Cerebellar nuclear complex (tissue), 1 donor: ENCODE measurements at places on chromosomes 11 and 22.

DNA sequence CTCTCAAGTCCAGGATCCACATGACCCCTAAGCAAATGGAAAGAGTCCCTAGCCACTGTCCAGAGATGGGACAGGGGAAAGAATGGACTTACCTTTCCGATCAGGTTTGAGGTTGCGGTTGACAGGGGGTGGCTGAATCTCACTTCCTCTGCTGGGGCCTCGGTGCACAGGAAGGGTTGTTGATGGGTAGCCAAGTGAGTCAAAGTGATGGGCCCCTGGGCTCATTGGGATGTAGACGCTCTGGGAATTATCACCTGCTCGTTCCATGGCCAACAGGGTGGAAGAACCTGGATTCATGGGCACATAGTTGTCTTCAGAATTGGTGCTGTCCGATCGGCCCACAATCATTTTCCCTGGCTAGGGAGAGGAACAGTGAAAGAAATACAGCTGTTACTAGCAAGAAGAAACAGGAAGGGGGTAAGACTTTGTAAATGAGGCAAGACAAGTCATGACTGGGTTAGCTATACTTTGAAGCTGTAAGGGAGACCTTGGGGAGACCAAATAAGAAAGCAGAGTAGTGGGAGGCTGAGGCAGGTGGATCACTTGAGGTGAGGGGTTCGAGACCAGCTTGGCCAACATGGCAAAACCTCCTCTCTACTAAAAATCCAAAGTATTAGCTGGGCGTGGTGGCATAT, 34.7 kb downstream of the USP35 start:
- DNase-seq = no peak

- no peak for DNase-seq
Observed at GRCh38 chr11:102802341-102802740, 4.4 kb upstream of the MMP1 start.

DNA sequence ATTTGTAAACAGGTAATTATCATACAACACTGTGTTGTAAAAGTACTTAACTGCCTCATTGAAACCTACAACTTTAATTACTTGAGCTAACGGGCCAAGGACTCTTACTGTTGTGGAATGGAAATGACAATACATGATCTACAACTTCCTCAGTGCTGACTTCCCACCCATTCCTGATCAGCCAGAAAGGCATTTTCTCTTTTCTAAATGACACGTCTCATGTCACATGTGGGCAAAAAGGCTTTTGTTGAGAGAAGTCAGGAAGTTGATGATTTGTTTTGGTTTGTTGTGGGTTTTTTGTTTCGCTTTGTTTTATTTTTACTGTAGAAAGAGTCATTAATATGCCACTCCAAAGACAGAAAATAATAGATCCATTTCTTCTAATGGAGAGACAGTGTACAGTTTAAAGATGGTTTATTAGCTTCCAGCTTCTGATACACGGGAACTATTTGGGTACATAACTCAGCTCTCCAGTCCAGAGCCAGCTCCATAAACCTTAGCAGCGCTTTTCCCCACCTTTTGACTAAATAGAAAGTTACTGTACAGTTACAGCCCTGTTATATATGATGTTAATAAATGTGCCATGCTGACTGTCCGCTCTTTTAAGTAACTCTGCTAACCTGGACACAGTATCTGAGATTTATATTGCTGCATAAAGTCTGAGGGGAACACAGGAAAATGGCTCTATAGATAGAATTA, 509.4 kb upstream of the API5 start:
- no peak for DNase-seq

GRCh38 chr11:37727371-37727770, 1129.3 kb upstream of the RAG2 start:
- no peak for DNase-seq

DNA sequence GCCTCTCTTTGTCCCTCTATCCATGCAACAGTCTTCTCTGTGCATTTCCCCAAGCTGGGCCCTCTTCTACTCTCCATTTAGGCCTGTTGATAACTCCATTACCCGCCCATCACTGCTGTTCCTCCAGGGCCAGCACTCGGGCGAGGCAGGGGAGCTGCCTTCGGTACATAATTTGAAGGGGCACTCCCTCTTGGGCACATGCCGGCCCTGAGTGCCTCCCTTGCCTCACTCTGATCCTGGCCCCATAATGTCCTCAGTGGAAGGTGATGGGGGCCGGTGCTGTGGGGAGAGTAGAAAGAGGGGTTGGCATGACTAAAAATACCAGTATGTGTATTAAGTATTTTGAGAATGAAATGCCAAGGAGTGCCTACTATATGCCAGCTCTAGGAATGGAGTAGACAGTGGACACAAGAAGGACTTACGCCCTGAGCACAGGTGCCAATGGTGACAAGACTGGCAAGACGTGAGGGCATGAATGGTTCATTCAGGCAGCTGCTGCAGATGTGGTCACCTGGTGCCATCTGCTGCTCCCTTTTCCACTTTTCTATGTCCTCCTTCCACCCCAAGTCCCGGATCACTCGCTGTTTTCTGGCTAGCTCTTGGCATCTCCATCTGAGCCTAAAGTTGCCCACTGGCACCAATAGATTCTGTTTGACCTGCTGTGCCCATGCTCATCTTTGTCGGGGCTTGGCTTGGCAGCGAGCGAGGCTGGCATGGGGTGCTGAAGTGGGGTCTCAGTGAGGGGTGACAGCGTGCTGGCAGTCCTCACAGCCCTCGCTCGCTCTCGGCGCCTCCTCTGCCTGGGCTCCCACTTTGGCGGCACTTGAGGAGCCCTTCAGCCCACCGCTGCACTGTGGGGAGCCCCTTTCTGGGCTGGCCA, 22.6 kb downstream of the TMEM218 start:
- no peak for DNase-seq

GRCh38 chr22:49433717-49434611, 393.7 kb downstream of the BRD1 start:
- no peak for DNase-seq

- no peak for DNase-seq
Observed at GRCh38 chr22:24926849-24927579, 19.5 kb downstream of the LHFPL7 start.

DNA sequence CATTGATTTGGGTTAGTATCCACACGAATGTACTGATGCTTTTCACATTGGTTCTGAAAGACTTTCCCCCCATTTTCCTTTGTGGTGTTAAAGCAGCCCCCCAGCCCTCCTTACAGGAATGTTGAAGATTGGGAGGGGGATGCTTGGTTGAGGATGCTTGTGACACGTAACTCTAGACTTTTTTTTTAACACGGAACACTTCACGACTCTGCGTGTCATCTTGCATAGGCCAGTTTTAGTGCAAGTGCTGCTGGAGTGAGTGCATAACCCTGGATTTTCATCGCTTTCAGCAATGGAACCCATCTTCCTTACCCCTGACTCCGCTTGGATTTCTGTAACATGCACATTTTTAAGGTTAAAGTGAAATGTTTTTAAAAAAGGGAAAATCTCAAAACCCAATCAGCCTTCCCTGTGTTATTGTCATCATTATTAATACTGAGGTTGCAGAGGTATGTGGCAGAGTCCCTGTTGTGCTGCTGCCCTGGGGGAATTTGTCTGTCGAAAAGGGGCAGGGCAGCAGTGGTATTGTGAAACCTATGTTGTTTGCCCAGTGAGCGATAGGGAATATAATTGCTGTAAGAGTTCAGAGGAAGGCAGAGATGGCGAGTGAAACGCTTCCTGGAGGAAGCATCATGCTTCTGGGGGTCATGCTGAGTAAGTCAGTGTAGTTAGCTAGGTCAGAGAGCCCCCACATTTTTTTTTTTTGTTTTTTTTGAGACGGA, 12.1 kb downstream of the CECR2 start:
- DNase-seq = no peak
